Activated T-cell treated with anti-CD3 and anti-CD28 coated beads, Interleukin-2, amount 50 U/mL, for 72 hours (primary cell): ENCODE measurements at places on chromosomes 5 and 9. TPM values are rescaled to one million over a fixed set of nuclear protein-coding genes. Genes with fewer than 3 reads are reported as not detected.

GRCh38 chr5:151663617-151664293 is 23.0 kb downstream of the SPARC start:
- no peak overlapping the region for H3K27ac ChIP-seq
- no peak for DNase-seq
- peaks cover 8% of the 10 kb centered on the region for H3K27me3 ChIP-seq

The WNK2 gene
- 0.70 TPM for total RNA-seq

The CER1 gene
- not detected for total RNA-seq

GRCh38 chr5:172293054-172293744 is 9.6 kb upstream of the UBTD2 start:
- no peaks in the 10 kb centered on the region for H3K36me3 ChIP-seq
- no peak overlapping the region for H3K4me3 ChIP-seq
- DNase-seq: peak; percentile 63

The C9orf50 gene
- total RNA-seq: 0.31 TPM

DNA sequence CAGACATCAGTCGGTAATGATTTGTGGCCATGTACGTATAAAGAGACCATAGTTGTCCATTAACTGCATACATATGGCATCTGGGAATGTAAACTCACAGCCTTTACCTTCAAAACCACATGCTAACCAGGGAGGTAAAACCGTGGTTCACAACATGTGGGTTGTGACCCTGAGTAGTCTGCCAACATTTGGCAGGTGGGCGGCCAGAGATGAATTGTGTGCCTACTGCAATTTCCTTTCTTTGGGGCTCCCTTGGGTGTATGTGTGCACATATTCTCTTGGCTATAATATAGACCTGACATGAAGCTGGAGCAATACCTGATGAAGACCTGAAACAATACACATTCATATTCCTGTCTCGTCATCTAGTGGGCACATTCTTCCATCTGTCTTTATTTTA is 396.0 kb downstream of the MLLT3 start:
- H3K36me3 ChIP-seq: peaks cover 2% of the 10 kb centered on the region
- DNase-seq: no peak
- H3K27me3 ChIP-seq: no peaks in the 10 kb centered on the region
- H3K4me1 ChIP-seq: peaks cover 33% of the 10 kb centered on the region
- no peak overlapping the region for H3K4me3 ChIP-seq

DNA sequence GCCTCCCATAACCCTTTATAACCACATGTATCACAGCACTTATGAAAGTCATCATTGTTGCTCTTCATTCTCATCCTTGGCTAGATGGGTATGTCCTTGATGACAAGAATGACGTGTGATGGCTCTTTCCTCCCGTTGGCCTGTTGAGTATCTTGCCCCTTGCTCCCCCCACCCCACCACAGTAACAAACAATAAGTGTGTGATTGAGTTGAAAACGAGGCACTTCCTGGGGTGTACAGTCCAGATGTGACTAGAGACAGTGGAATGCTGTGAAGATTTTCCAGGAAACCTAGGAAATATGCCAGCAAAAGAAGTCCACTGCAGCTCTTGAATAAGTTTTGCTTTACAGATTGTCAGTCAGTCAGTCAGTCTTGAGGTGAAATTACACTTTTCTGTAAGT is 262.5 kb downstream of the ELAVL2 start:
- no peak for DNase-seq
- no peak overlapping the region for H3K4me3 ChIP-seq
- no peaks in the 10 kb centered on the region for H3K4me1 ChIP-seq
- H3K27ac ChIP-seq: no peak overlapping the region

GRCh38 chr9:29203244-29203930 is 1630.1 kb upstream of the C9orf72 start:
- no peak overlapping the region for H3K27ac ChIP-seq
- DNase-seq: no peak
- H3K27me3 ChIP-seq: no peaks in the 10 kb centered on the region
- H3K36me3 ChIP-seq: no peaks in the 10 kb centered on the region
